Fibroblast of skin of left quadriceps (primary cell): ENCODE measurements at places on chromosomes 12 and 14.
A peak's percentile ranks its signal among the peaks of the same experiment; 100 is the strongest.

- no peak for DNase-seq
These were observed 34.8 kb upstream of the TESC start for GRCh38 chr12:117134059-117134458.

DNA sequence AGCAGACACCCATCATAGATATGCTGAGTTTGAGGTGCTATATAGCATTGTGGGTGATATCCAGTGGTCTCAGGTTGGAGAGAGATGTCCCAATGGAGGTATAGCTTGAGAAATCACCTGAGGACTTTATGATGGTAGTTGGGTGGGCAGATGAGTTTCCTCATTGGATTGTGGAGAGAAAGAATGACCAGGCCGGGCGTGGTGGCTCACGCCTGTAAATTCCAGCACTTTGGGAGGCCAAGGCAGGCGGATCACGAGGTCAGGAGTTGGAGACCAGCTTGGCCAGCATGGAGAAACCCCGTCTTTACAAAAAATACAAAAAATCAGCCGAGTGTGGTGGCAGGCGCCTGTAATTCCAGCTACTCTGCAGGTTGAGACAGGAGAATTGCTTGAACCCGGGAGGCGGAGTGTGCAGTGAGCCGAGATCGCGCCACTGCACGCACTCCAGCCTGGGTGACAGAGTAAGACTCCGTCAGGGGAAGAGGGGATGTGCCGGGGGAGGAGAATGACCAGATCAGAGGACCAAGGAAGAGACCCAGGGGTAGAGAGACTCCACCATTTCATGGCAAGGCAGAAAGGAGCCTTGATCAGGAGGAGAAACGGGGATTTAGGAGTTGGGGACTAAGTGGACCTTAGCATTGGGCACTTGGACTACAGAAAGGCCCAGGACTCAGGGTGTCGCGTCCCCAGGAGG, 757 bp upstream of the PCK2 start:
- no peak for DNase-seq

DNA sequence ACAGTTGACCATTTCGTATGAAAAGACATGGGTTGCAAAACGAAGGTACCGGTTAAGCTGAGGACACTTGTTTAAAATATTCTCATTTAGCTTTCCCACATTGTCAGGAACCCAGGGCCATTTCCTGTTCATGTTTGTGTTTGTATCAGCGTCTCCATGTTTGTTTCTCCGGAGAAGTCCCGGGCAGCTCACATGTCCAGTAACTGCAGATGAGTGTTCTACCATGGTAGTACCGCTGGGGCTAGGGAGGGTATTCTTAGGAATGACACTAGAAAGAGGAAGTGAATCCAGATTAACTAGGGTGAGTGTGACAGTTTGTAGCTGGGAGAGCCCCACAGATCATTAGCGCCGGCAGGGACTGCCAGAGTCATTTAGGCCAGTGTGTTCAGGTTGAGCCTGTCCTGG, 50.0 kb upstream of the EVL start:
- no peak for DNase-seq

GRCh38 chr12:52268212-52268611, 6.2 kb upstream of the KRT86 start:
- no peak for DNase-seq

- DNase-seq, result no peak
These were observed 109.5 kb downstream of the PAX9 start for GRCh38 chr14:36771028-36771640.

DNA sequence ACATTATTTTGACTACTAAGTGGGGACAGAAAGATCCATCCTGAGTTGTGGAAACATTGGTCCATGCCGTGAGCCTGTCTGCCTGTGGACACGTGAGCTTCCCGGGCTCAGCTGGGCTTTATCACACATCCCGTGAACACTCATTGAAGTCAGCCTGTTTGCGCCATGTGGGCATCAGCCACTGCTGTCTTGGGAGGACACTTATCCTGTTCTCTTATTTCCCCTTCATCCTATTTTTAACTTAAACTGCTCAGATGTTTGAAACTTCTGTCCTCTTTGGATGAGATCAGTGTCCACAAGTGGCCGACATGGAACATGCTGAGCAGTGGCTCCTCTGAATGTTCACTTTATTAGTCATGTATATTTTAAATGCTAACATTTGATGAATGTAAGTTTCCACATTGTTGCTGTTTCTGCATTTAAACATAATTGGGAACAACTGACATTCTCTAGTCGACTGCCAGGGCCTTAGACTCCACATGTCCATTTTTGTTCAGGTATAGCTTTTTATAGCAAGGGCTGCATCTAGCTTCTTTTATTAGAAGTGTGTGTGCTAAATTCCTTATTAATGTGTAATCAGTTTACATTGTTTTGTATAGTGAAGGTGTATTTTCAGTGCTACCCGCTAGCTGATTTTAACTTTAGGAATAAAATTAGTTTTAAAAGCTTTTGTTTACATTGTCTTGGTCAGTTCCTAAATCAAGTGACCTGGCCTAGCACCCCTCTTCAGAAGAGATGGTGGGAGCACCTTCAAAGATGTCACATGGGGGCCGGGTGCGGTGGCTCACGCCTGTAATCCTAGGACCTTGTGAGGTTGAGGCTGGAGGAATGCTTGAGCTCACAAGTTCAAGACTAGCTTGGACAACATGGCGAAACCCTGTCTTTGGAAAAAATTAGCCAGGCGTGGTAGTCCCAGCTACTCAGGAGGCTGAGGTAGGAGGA, 24.0 kb downstream of the RNF34 start:
- DNase-seq, result peak; percentile 14

DNA sequence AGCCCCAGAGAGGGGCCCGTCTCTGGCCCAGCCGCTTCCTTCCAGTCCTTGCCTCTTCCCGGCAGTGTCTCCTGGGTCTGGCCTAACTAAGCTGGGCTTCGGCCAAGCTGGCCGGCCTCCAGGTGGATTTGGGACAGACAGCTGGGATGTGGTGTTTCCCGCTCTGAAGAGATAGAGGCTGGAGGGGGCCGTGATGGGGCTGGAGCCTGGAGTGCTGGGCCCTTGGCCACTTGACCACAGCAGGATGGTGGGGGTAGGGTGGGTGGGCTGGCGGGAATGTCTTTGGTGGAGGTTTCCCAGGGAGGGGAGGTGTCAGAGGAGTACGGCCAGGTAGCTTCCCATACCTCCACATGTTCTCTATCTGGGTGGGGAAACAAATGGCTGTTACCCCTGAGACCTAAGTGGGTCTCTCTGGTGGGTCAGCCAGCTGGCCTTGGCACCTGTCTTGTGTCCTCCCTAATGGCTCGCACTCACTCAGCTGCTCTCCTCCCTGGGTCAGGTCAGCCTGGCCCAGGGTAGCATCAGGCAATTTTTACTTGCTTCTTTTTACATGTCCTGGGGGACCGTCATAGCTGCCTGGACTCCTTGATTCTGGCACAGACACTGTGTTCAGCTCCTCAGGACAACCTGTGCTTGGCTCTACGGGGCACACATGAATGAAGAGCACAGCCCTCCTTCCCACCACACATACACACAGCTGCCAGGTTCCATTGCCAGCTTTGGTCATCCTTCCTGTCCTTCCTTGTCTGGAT, 19.8 kb upstream of the PGF start:
- DNase-seq, result no peak

- no peak for DNase-seq
These were observed 53.8 kb downstream of the PHETA1 start for GRCh38 chr12:111314953-111315539.

DNA sequence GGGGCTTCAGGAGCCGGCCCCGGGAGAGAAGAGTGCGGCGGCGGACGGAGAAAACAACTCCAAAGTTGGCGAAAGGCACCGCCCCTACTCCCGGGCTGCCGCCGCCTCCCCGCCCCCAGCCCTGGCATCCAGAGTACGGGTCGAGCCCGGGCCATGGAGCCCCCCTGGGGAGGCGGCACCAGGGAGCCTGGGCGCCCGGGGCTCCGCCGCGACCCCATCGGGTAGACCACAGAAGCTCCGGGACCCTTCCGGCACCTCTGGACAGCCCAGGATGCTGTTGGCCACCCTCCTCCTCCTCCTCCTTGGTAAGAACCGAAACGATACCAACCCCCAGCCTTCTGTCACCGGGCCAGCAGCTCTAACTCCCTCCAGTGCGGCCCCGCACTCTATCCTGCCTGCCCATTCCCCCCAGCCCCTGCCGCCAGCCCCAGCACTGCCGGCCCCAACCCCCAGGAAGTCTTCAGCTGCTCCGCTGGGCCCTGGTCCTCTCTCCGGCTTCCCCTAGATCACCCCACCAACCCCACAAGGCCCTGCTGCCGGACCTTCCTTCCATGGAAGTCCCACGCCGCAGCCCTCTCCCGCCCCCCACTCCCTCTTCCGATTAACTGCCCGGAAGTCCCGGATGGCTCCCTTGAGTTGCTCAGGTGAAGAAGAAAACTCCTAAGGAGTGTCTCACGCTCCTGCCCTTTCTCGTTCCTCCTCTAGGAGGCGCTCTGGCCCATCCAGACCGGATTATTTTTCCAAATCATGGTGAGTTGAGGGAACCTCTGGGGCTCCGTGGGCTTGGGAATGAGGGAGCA, 693 bp downstream of the LRP10 start:
- DNase-seq, result no peak

DNA sequence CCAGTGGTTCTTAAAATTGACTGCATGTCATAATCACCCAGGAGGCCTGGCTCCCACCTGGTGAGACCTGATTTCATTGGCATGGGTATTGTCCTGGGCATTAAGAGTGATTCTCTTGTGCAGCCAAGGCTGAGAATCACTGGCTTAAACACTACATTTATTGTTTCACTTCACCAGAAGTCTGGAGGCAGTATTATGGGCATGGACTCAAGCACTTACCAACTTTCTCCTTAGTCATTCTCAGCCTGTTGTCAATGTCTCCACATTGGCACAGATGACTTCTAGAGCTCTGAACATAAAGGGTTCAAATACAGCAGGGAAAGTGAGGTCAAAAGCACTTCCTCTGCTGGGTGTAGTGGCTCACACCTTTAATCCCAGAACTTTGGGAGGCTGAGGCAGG, 25.6 kb upstream of the GCH1 start:
- DNase-seq, result no peak

- DNase-seq, result no peak
These were observed 100.7 kb downstream of the VCPKMT start for GRCh38 chr14:50015716-50016115.

- no peak for DNase-seq
These were observed 162.7 kb downstream of the PRKCH start for GRCh38 chr14:61484031-61484430.

- DNase-seq, result no peak
These were observed 16.9 kb downstream of the CCDC88C start for GRCh38 chr14:91400696-91401095.
